ENCODE measurements at places on chromosomes 3 and 15. TPM values are rescaled to one million over a fixed set of nuclear protein-coding genes. Genes with fewer than 3 reads are reported as not detected.

GRCh38 chr3:38756892-38757291, 59.1 kb downstream of the SCN10A start:
- DNase-seq: no peak

The SAXO2 gene
- 2.3 TPM for total RNA-seq

The STRA6 gene
- not detected for total RNA-seq

DNA sequence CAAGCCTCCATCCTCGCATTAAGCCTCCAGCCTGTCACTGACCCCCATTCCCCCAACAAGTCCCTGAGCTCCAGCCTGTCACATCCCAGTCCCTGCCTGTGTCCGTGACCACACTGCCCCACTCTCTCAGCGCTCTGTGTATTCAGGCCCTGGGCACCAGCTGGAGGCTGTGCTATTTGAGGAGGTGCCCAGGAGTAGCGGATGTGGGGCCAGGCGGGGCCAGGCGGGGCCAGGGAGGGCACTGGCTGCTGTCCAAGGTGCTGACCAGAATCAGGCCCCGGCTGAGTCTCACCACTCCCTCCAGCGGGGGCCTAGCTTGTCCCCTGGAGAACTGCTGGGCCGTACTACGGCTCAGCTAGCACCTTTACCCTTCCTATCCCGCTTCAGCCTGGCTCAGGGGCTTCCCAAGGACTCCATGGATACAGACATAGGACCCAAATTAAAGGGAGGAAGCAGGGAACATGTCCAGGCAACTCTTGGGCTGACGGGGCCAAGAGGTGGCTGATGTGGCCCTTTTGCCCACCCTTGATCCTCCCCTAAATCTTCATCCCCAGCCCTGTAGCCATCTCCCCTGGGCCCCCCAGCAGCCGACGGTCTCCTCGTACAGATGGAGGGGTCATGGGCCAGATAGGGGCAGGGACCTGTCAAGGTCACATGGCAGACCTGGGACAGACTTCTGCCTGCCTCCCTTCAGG, 1.1 kb downstream of the HHATL start:
- DNase-seq: peak; percentile 59

DNA sequence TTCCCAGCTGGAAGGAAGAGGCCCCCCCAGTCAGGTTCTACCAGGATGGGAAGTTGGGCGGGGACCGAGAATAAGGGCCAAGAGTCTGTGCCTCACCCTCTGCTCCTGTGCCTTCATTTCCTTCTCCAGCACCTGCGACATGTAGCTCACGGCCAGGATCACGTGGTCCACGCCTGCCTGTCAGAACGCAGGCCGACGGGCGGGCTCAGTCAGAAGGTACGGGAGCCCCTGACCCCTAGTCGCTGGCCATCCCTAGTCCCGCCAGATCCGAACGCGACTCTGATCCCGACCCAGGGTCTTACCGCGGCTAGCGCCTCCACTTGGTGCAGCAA, 489 bp downstream of the GMPPB start:
- DNase-seq: peak; percentile 93

DNA sequence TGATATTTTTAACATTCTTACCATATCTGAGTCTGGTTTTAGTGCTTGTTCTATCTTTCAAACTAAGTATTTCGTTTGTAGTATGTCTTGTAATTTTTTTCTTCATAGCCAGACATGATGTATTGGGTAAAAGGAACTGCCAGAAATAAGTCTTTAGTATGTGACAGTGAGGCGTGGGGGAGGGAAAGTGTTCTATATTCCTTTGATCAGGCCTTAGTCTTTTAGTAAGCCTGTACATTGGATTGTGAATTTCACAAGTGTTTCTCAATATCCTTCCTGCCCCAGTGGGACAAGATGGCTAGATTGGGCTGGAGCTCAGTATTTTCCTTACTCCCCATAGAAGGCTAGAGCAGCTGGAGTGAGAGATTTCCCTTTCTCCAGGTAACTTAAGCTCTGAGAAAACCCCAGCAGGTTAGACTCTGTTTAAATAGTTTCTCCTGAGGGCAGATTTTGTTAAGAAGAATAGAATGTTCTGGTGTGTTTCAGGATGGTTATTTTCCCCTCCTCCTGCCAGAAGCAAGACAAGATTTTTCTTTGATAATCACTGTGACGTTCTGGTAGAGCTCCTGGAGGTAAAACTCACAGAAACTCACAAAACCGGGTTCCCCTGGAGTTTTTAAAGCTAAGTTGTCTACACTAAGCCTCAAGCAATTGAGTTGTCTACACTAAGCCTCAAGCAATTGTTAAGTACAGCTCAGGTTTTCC, 140.7 kb upstream of the ARPP21 start:
- no peak for DNase-seq
